Mammary epithelial cell (primary cell): ENCODE measurements at places on chromosomes 1 and 21. TPM values are rescaled to one million over a fixed set of nuclear protein-coding genes. Genes with fewer than 3 reads are reported as not detected.
A peak's percentile ranks its signal among the peaks of the same experiment; 100 is the strongest.

DNA sequence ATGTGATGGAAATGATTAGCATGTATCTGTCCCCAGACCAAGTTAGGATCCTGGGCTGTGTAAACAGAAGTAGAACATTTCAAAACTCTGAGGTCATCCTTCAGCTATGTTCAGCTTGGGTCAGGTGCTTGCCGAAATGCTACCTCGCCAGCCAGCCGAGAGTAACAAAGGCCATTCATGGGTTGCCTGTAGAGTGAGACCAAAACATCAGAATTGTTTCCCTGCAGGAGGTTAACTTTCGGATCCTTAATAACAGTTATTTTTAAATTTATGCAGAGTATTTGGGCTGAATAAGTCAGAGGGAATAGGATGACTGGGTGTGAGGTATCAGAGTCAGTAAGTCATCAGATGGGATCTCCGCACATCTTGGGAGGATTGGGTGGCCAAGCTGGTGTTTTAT is 35.6 kb downstream of the SMYD2 start:
- DNase-seq: no peak

- no peak for DNase-seq
Observed at GRCh38 chr1:107762751-107763390, 202.1 kb downstream of the VAV3 start.

GRCh38 chr1:171871848-171872247 is 30.6 kb downstream of the DNM3 start:
- no peak for DNase-seq

- no peak for DNase-seq
Observed at GRCh38 chr21:38671773-38672172, 134.0 kb upstream of the ETS2 start.

DNA sequence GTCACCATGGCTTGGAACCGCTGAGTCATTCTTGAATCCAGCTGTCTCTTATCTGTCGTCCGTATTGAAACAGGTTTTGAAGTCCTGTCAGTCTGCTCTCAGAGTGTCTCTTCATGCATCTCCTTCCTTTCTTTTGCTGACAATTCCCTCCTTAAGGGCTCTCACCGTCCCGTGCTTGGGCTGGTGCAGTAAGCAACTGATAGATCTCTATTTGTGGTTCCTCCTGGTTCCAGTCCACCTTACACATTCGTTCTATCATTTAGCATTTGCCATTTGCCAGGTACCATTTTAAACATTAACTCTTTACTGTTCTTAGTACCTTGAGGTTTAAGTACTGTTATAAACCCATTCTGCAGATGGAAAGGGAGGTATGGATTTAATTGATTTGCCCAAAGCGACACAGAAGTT is 88.9 kb downstream of the DYRK1A start:
- no peak for DNase-seq

DNA sequence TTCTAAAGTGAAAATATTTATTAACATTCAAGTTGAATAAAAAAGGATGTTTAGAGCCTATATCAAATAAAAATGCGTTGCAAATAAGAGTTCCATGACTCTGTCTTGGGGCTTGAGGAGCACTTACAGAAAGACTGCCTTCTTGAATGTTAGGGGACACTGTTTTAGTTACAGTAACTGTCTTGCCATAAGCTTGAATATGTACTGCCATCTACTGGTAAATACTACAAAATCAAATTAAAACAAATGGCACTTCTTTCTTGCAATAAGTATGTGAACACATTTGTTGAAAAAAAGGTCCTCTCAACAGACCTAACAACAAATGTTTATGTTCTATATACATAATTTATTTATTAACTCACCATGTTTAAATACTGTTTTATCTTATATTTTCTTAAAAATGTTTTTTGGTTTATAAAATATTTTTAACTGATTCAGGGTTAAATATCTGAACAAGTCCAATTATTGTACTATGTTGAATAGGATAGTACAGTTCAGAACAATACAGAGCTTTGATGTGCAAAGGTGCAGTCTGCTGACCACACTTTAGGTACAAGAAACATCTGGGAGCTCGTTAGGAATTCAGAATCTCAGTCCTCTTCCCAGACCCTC is 199.5 kb downstream of the LRRIQ3 start:
- DNase-seq: peak; percentile 28

GRCh38 chr1:183243161-183244050 is 57.3 kb downstream of the LAMC2 start:
- DNase-seq: no peak

DNA sequence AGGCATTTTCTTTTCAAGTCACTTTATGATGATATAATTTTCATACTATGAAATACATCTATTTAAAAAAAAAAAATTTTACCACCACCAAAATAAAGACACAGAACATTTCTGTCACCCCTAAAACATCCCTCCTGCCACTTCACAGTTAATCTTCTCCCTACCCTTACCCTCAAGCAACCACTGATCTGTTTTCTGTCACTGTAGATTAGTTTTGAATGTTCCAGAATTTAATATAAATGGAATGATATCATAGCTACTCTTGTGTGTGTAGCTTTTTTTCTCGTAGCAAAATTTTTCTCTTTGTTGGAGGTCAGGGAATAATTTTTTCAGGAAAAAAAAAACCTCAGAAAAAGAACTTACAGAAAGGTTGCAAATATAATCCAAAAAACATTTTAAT is 152.7 kb downstream of the RHOU start:
- no peak for DNase-seq

- no peak for DNase-seq
Observed at GRCh38 chr1:228445843-228446650, 29.4 kb upstream of the TRIM17 start.

- peak; percentile 30 for DNase-seq
Observed at GRCh38 chr1:32447469-32448185, 17.2 kb upstream of the ZBTB8B start.

DNA sequence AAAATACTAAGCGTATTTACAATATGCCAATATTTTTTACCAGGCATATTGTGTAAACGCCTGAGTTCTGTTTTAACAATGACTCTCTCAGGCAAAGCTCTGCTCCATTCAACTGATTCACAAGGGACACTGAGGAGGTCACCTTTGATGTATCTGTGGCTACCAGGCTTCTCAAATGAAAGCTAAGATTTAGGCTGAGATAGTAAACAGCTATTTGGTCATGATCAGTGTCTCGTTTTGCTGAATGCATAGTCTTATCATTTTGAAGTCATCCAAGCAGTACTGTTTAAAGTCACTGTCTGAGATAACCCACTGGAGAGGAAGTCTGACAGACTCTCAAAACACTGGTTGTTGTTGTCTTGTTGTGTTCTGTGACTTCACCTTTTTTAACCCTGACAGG is 13.7 kb upstream of the PLPPR5 start:
- DNase-seq: no peak

GRCh38 chr1:33876970-33877650 is 13.2 kb downstream of the HMGB4 start:
- no peak for DNase-seq

GRCh38 chr1:221961532-221962292 is 219.8 kb upstream of the DUSP10 start:
- peak; percentile 86 for DNase-seq

The NIT1 gene
- 51.1 and 75.1 TPM in 2 replicates for total RNA-seq

The BARHL2 gene
- not detected in 2 replicates for total RNA-seq

The USP33 gene
- total RNA-seq: 55.8 TPM

The SHISAL2A gene
- under 0.01 TPM for total RNA-seq

The TACSTD2 gene
- 231 TPM for total RNA-seq

The CCDC185 gene
- not detected in 2 replicates for total RNA-seq

The KCNJ10 gene
- not detected for total RNA-seq

The LCE2B gene
- total RNA-seq: not detected

The OR2L2 gene
- 0.17 TPM for total RNA-seq
